Stimulated activated CD8-positive, alpha-beta memory T cell treated with anti-CD3 and anti-CD28 coated beads, Interleukin-4, amount 100 ng/mL, for 48 hours (primary cell): ENCODE measurements at places on chromosomes 11 and 22.
A peak's percentile ranks its signal among the peaks of the same experiment; 100 is the strongest.

GRCh38 chr11:111047374-111047773 lies 198.2 kb upstream of the POU2AF2 start:
- no peak for DNase-seq

GRCh38 chr11:45234306-45235006 lies 51.7 kb downstream of the SYT13 start:
- no peak for DNase-seq

DNA sequence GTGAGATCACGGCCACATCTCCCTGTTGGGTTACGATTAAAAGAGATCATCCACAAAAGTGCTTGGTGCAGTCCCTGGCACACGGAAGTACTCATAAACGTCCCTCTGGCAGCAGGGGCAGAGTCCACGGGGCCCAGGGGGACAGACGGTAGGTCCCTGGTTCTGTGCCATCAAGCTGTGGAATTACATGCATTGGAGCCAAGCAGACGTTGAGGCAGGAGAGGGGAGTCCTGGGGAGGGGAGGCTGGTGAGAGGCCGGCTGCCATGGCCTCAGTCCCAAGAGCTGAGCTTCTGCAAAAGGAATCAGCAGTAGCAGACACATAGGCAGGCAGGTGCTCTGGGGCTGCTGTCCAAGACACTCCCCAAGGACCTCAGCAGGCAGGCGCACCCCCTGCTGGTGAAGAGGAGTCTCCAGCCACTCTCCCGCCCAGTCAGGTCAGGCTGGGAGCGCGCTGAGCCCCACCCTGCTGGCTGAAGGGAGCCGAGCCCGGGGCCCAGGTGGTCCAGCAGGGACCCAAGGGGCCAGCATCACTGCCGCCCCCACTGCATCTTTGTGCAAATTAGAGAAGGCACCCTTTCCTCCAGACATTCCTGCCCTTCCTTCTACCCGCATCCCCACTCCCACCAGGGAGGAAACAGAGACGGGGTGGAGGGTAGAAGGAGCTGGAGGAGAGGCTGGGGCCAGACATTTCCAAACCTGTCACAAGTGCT lies 7.6 kb upstream of the KCTD17 start:
- DNase-seq, result peak; percentile 76

GRCh38 chr11:125481531-125481930 lies 14.5 kb downstream of the FEZ1 start:
- DNase-seq, result no peak

DNA sequence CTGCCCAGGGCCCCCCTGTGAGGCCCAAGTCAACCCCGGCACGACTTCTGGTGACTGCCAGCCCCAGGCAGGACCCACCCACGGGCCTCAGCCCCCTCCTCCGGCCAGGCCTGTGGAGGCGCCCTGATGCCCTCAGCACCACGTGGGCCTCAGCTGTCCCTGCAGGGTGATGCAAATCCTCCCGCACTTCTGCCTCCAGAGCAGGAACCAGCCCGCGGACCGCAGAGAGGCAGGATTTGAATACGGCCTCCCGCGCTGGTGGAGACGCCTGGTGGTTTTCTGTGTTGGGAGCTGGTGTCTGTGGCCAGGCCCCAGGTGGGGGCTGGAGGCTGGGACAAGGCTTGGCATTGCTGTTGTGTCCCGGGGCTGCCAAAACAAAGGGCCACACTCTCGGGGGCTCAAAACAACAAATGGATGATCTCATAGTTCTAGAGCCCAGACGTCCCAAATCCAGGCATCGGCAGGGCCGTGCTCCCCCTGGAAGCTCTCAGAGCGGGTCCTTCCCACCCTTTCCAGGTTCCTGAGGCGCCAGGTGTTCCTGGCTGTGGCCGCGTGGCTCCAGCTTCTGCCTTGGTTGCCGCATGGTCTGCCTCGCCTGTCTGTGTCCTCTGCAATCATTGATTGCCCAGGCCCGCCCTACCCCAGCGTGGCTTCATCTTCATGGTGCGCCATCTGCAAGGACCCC lies 19.4 kb downstream of the TRPM5 start:
- DNase-seq, result no peak

DNA sequence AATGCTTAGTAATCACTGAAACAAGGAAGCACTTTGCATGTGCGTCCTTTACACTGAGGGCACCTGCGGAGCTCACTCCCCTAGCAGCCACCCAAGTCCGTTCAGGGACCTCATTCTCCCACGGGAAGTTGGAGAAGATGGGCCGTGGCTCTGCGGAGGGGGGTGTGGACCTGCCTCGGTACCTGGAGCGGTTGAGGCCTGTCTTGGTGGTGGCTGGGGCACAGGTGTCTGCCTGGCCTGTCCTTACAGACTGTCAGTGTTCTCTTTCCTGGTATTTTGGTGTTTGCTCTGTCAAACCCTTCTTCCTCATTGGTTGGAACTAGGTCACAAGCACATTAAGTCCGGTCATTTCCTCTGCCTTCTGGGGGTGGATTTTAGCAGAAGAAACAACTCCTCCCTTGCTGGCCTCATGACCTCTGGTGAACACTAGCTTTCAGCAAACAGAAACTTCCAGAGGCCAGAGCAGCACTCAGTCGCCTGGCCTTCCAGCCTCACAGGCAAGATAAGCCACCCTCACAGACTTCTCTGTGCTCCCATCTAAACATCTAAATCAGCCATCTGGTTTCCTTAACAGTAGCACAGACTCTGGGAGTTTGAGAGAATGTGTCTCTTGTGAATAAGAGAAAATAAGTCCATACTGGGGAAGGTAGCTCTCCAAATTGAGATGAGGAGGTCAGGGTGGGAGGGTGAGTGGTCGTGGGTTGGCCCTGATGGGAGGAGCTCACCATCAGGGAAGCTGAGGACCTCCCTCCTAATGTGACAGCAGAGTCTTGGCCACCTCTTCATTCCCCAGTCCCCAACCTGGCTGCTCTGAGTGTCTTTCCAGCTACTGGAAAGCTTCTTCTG lies 8.6 kb downstream of the SNAP29 start:
- DNase-seq, result no peak
